ENCODE measurements at places on chromosomes 4 and X. TPM values are rescaled to one million over a fixed set of nuclear protein-coding genes. Genes with fewer than 3 reads are reported as not detected.
A peak's percentile ranks its signal among the peaks of the same experiment; 100 is the strongest.

DNA sequence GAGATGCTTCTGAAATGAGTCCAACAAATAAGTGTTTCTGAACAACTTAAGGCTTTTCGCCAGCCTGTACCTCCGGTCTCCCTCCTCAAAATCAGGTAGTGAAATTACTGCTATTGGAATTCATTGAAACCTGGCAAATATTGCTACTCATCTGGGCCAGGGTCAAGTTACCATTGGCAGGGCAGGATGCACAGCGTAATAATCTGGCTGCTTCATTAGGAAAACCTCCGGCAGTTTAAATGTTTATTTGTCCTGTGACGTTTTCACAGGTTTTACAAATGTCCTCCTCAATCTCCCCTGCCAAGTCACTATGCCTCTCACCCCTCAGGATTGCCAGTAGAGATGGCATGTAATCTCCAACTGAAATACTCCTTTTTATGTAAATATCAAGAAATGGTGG lies 92.6 kb upstream of the KDR start:
- H3K27ac ChIP-seq = no peak overlapping the region
- H3K4me1 ChIP-seq = peaks cover 13% of the 10 kb centered on the region
- H3K27me3 ChIP-seq = no peaks in the 10 kb centered on the region
- no peaks in the 10 kb centered on the region for H3K36me3 ChIP-seq

- peak within 1 kb of the TSS; percentile 90 for H3K4me3 ChIP-seq
- H3K27ac ChIP-seq = peak within 1 kb of the TSS; percentile 79
- peak; percentile 68 for DNase-seq
- peaks cover 19% of the 10 kb centered on the region for H3K27me3 ChIP-seq
Measured at GRCh38 chrX:18354369-18355223, at the start of gene SCML2. SCML2 (minus strand) TSS chrX:18354688; CDS start chrX:18334071, 20,617 bp downstream.

GPC3 gene
- 628 TPM for total RNA-seq

MXRA5 gene
- 109 TPM for total RNA-seq

CORIN gene
- total RNA-seq = 34.6 TPM

- H3K4me3 ChIP-seq = no peak overlapping the region
- H3K27ac ChIP-seq = no peak overlapping the region
- no peaks in the 10 kb centered on the region for H3K4me1 ChIP-seq
- H3K36me3 ChIP-seq = no peaks in the 10 kb centered on the region
- no peak for DNase-seq
Measured at GRCh38 chr4:170497112-170497511, 407.4 kb upstream of the AADAT start.

- no peak for DNase-seq
- peaks cover 18% of the 10 kb centered on the region for H3K36me3 ChIP-seq
- peaks cover 3% of the 10 kb centered on the region for H3K27me3 ChIP-seq
- peak overlapping the region; percentile 100 for H3K27ac ChIP-seq
- peaks cover 54% of the 10 kb centered on the region for H3K4me1 ChIP-seq
- peak overlapping the region; percentile 99 for H3K4me3 ChIP-seq
Measured at GRCh38 chr4:38667085-38667893, 3.3 kb downstream of the KLF3 start.

MID2 gene
- 18.6 TPM for total RNA-seq

GRCh38 chr4:1511441-1512041 lies 105.3 kb upstream of the NKX1-1 start:
- no peak overlapping the region for H3K4me3 ChIP-seq
- DNase-seq = no peak
- no peaks in the 10 kb centered on the region for H3K36me3 ChIP-seq
- H3K4me1 ChIP-seq = peaks cover 10% of the 10 kb centered on the region
- peaks cover 29% of the 10 kb centered on the region for H3K27me3 ChIP-seq
- H3K27ac ChIP-seq = no peak overlapping the region

DNA sequence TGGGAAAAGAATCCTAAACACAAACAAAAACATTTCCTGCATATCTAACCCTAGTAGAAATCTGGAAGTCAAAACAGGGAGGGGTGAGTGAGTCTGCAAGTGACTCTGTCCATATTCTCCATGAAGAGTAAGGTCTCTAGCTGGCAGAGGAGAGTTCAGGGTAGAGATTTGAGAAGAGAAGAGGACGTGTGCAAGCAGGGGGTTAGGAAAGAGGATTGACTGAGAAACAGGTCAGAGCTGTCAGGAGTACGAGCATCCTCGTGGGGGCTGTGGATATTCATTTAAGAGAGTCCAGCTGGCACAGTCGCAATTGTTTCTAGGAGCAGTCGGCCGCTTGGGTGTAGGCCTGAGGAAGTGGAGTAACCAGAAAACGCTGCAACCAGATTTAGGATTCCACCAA lies 27.9 kb downstream of the PROM1 start:
- H3K4me1 ChIP-seq = peaks cover 24% of the 10 kb centered on the region
- no peak overlapping the region for H3K27ac ChIP-seq
- DNase-seq = no peak
- H3K27me3 ChIP-seq = no peaks in the 10 kb centered on the region
- H3K4me3 ChIP-seq = no peak overlapping the region
- no peaks in the 10 kb centered on the region for H3K36me3 ChIP-seq

DNA sequence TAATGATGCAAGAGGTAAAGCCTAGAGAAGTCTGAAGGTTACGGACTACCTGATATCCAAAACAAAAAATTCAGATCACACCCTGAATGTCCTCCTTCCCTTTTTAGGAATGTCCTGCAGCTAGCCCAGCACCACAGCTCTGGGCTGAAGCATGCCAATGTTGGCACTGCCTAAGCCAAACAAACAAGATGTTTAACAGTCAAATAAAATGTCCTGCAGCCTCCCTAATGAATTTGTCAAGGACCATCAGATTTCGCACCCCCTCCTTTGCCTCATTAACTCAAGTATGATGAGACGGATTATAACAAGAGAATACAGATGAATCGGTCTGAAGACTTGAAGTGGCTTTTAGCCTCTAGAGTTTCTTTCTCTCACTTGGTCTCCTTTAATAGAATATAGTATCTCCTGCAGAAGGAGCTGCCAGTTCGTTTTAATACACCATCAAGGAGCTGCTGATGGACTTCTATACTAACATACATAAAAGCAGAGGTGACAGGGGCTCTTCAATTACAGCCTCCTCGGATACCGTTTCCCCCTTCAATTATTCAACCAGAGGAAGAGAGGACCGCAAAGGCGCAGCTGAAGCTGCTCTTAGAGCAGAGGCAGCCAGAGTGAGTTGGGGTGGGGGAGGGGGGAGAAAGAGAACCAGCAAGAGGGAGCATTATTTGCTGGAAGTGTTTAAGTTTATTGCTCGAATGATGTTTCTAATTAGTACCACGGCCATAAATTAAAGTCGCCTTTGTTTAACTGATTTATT lies 3.0 kb upstream of the MAB21L2 start:
- H3K4me1 ChIP-seq = peaks cover 28% of the 10 kb centered on the region
- peak overlapping the region; percentile 89 for H3K4me3 ChIP-seq
- DNase-seq = no peak
- H3K36me3 ChIP-seq = peaks cover 21% of the 10 kb centered on the region
- H3K27me3 ChIP-seq = peaks cover 65% of the 10 kb centered on the region
- peak overlapping the region; percentile 64 for H3K27ac ChIP-seq

BGN gene
- 29.6 TPM for total RNA-seq

- H3K27me3 ChIP-seq = no peaks in the 10 kb centered on the region
- no peak for DNase-seq
- no peak overlapping the region for H3K27ac ChIP-seq
- H3K36me3 ChIP-seq = no peaks in the 10 kb centered on the region
Measured at GRCh38 chrX:13081395-13082205, 37.2 kb upstream of the FAM9C start.

CCNI gene
- total RNA-seq = 270 TPM

DNA sequence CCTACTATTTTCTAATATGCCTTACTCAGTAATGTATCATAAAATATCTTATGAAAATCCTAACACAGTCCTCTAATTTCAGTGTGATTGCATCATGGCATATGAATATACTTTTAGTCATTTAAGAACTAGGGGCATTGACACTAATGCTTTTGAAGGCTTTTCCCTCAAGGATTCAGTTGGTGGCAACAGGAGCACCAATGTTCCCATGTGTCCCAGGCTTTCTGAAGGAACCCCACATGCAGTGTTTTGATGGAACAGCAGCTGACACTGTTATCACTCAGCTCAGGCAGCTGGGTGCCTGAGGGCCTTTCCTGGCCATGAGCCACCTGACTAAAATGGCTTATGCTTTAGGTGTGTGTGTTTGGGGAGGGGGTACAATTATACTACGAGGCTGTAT lies 348.3 kb downstream of the ARHGAP24 start:
- H3K27me3 ChIP-seq = no peaks in the 10 kb centered on the region
- no peak for DNase-seq
- no peaks in the 10 kb centered on the region for H3K36me3 ChIP-seq
- H3K27ac ChIP-seq = no peak overlapping the region

SMC1A gene
- total RNA-seq = 87.6 TPM

GRCh38 chr4:89759426-89759825 lies 77.5 kb downstream of the SNCA start:
- H3K27ac ChIP-seq = no peak overlapping the region
- H3K4me3 ChIP-seq = no peak overlapping the region
- peaks cover 5% of the 10 kb centered on the region for H3K27me3 ChIP-seq
- no peaks in the 10 kb centered on the region for H3K36me3 ChIP-seq
- DNase-seq = no peak

- no peak overlapping the region for H3K4me3 ChIP-seq
- H3K27me3 ChIP-seq = no peaks in the 10 kb centered on the region
- no peak overlapping the region for H3K27ac ChIP-seq
- H3K36me3 ChIP-seq = no peaks in the 10 kb centered on the region
- DNase-seq = no peak
Measured at GRCh38 chrX:38923451-38923969, 122.3 kb downstream of the MID1IP1 start.

XAGE1A gene
- not detected for total RNA-seq

AFF2 gene
- total RNA-seq = 12.6 TPM

- peak overlapping the region; percentile 27 for H3K27ac ChIP-seq
- H3K36me3 ChIP-seq = peaks cover 30% of the 10 kb centered on the region
Measured at GRCh38 chr4:7824218-7824617, 115.4 kb downstream of the AFAP1 start.

GRCh38 chrX:40273356-40274050 lies 175.7 kb upstream of the BCOR start:
- H3K4me3 ChIP-seq = peak overlapping the region; percentile 31
- DNase-seq = no peak
- H3K36me3 ChIP-seq = no peaks in the 10 kb centered on the region
- no peak overlapping the region for H3K27ac ChIP-seq
- H3K4me1 ChIP-seq = peaks cover 12% of the 10 kb centered on the region

HDX gene
- total RNA-seq = 10.7 TPM
